Effector CD4-positive, alpha-beta T cell (primary cell): ENCODE measurements at places on chromosomes 3 and 15.

- DNase-seq = no peak
Measured at GRCh38 chr3:13251166-13251903, 168.8 kb downstream of the NUP210 start.

- no peak for DNase-seq
Measured at GRCh38 chr3:28799084-28799483, 450.5 kb upstream of the AZI2 start.

- no peak for DNase-seq
Measured at GRCh38 chr15:39347453-39347852, 233.4 kb upstream of the THBS1 start.

DNA sequence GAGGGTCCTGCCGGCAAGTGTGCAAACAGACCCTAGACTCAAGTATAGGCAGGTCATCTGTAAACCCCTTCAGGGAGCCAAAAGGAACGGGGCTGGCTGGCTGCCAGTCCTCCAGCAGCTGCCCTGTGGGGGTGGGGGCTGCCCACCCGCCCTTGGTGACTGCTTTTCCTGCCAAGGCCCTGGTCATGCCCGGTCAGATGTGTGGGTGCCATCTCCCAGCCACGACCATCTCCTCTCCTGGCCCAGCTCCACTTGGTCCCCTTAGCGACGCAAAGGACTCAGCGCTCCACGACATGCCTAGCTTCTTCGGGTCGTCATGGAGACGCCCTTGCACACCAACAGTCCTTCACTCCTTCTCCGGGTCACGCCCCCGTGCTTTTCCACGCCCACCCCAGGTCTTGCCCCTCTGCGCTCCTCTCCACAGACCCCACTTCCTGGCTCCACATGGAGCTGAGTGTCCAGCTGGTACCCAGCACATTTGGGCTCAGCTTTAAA is 2.4 kb downstream of the MUC4 start:
- DNase-seq = no peak
